ENCODE measurements at places on chromosomes 1 and 21. TPM values are rescaled to one million over a fixed set of nuclear protein-coding genes. Genes with fewer than 3 reads are reported as not detected.

GRCh38 chr21:38954588-38955004 lies 148.9 kb downstream of the ETS2 start:
- peak; percentile 25 for DNase-seq

- DNase-seq, result no peak
These were observed 30.1 kb downstream of the RHOU start for GRCh38 chr1:228765168-228765946.

C1orf116 gene
- total RNA-seq, result 0.07 TPM

MUL1 gene
- total RNA-seq, result 23.9 TPM

All from endothelial cell of umbilical vein (primary cell).